ENCODE measurements at places on chromosomes 6 and 20. TPM values are rescaled to one million over a fixed set of nuclear protein-coding genes. Genes with fewer than 3 reads are reported as not detected.

ASIP gene
- polyA plus RNA-seq: not detected

DNA sequence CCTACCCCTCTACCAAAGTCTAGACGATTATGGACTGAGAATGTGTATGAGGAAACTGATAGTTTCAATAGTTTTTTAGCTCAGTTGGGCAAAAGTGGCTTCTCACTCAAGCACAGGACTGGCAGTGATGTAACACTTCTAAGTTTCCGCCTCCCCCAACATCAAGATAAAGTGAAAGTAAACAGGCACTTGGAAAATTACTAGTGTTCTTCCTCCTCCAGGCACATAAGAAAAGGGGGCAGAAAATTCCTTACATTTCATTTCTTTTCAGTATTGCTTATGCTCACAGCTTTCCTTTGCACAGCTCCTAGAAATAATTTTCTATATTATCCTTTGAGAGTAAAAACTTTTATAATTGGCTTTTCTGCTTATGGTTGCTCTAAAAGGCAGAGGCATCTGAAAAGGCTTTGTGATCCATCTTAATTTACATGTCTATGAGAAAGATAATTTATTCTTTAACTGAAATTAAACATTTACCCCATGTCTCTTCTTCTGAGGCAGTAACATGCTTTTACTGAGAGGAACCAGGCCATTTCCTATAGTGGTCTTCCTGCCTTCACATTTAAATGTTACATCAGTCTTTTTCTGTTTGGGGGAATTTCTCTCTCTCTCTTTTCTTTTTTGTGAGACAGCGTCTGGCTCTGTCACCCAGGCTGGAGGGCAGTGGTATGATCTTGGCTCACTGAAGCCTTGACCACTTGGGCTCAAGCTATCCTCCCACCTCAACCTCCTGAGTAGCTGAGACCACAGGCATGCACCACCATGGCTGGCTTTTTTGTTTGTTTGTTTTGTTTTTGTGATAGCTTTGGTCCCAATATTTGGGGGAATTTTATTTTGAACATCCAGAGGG, 65.0 kb upstream of the EEF1A1 start:
- H3K27me3 ChIP-seq: no peaks in the 10 kb centered on the region
- no peaks in the 10 kb centered on the region for H3K36me3 ChIP-seq
- peak; percentile 86 for DNase-seq
- no peak overlapping the region for H3K4me3 ChIP-seq

DNA sequence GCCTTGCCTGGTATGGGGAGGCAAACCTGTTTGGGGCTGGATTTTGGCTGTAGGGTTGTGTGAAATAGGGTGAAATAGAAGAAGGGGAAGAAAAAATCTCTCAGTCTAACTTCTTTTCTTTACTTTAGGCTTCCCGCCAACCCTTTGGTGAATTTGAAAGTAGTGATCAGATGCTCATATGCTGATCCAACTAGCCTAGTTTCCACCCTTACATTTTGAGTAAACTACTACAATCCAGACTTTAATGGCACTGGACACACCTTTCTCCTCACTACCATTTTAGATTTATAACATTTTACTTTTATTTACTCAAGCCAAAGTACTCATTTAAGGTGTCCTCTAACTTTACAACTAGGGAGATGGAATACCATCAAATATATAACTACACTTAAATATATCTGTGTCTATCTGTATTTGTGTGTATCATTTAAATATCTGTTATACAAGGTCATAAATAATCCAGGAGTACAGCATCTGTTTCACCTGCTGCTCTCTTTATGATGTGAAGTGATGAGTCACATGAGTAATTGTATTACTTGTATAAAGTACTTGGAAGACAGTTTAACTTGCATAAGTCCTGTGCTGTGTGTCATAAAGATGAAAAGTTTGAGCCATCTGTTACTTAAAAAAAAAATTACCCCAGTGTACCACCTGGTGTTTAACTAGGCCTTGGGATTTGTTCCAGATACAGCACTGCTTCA, 172.1 kb downstream of the CDKAL1 start:
- DNase-seq: peak; percentile 63
- H3K4me1 ChIP-seq: peaks cover 5% of the 10 kb centered on the region
- no peaks in the 10 kb centered on the region for H3K27me3 ChIP-seq

GRCh38 chr6:92408350-92408749, 1011.0 kb downstream of the EPHA7 start:
- H3K27me3 ChIP-seq: no peaks in the 10 kb centered on the region
- H3K4me1 ChIP-seq: no peaks in the 10 kb centered on the region
- no peaks in the 10 kb centered on the region for H3K36me3 ChIP-seq

- H3K36me3 ChIP-seq: no peaks in the 10 kb centered on the region
- no peak for DNase-seq
- H3K4me1 ChIP-seq: peaks cover 9% of the 10 kb centered on the region
- H3K27ac ChIP-seq: no peak overlapping the region
- no peak overlapping the region for H3K4me3 ChIP-seq
Observed at GRCh38 chr20:50310673-50311051, 120.0 kb downstream of the CEBPB start.

DNA sequence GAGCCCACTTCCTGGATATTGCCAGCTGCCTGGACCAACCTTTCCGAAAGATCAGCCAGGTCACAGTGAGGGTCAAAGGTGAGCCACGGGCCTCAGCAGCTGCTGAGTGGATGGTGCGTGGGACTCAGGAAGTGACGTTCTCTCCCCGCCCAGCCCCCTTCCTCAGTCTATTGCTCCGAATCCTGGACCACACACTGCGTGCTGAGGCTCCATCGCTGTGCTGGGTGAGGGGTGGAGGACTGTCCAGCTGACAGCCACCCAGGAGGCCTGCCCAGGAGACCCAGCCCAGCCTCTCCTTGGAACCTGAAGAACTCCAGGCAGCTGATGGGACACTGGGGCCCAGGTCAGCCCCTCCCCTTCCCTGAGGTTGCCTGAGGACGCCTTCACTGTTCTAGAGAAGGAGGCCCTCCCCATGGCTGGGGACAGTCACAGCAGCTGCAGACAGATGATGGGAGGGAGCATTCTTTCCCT, 94.4 kb upstream of the CD93 start:
- no peak overlapping the region for H3K4me3 ChIP-seq
- no peaks in the 10 kb centered on the region for H3K4me1 ChIP-seq
- H3K27ac ChIP-seq: peak overlapping the region; percentile 78
- no peaks in the 10 kb centered on the region for H3K36me3 ChIP-seq

Data from small intestine (tissue), 16 donors.